ENCODE measurements at places on chromosomes 6 and 20.

DNA sequence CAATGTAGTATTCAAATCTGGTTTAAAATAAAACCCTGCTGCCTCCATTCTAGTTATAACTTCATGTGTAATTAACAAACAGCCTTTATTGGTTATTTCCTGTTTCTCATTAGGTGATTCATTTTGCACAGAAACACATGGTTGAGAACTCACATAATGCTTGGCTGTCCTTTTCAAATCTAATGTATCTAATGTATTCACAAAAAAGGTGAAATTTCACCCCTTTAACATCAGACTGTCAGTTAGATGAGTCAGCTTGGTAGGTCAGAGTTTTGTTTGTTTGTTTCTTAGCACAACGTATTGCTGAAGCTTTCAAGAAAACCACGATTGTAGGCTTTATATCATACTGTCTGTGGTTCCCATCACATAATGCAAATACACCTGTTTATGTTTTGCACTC lies 78.7 kb upstream of the TMEM30A start:
- DNase-seq = no peak

DNA sequence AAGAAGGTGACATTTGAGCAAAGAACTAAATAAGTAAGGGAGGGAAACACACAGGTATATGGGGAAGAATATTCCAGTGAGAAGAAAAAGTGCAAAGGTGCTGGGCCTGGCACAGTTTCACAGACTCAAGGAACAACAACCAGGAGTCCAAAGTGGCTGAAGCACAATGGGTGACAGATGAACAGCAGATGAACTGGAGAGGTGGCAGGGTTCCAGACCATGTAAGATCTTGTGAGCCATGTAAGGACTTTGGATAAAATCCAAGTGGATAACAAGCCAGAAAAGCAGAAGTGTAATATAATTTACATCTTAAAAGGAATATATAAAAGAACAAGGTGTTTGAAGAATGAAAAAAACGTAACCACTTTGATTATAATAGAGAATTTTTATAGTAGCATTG lies 87.9 kb downstream of the MMS22L start:
- DNase-seq = no peak

DNA sequence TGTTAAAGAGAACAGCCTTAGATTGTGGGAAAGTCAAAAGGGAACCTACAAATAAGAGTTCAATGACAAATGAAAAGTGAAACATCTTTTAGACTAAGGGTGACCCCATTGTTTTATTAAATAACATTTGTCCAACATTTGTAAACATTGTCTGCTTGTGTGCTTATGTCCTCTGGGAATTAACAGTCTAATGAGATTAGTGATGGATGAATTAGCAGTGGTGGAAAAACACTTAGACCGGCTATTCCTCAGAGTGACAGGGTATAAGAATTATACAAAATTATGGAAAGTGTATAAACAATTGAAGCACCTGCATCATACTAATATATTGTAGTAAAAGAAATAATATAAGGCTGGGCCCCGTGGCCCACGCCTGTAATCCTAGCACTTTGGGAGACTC lies 29.3 kb upstream of the HFE start:
- DNase-seq = no peak

GRCh38 chr6:36977470-36977941 lies 8.5 kb downstream of the MTCH1 start:
- DNase-seq = no peak

DNA sequence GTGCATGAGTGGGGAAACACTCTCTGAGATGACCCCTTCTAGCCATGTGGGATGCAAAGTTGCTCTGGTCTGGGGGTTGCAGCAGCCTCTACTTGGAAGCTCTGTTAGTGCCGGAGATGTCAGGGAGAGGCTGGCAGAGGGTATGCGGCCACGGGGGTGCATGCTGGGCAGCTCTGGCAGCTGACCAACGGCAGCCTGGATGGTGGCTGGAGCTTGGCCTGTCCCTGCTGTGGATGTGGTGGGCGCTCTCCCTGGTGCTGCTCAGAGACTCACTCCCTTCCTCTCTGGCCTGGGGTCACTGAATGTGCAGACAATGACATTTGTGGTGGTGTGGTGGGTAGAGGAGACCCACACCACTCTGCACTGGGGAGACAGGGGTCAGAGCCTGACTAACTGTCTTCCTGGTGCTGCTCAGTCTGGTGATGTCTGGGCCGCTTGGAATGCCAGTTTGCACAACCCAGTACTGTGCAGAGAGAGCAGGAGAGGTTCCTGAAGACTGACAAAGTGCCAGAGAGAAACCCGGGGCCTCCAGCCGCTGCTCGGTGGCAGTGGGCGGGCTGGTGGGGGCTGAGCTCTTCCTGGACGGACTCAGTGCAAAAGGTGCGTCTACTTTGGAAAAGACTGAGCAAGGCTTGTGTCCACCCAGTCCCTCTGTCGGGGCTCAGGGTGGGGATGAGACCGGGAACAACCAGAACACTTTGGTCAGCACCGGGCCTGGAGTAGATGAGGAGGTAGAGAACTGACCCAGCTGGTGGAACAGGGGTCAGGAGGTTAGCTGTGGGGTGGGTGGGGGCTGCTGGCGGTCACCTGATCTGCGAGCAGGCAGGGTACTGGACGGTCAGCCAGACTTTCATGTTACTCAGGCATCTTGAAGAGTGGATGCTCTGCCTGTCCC lies 2.7 kb downstream of the MYT1 start:
- DNase-seq = no peak

- DNase-seq = no peak
Measured at GRCh38 chr6:150756173-150756572, 109.3 kb upstream of the MTHFD1L start.

- DNase-seq = no peak
Measured at GRCh38 chr6:130314271-130314670, 51.5 kb upstream of the TMEM200A start.

DNA sequence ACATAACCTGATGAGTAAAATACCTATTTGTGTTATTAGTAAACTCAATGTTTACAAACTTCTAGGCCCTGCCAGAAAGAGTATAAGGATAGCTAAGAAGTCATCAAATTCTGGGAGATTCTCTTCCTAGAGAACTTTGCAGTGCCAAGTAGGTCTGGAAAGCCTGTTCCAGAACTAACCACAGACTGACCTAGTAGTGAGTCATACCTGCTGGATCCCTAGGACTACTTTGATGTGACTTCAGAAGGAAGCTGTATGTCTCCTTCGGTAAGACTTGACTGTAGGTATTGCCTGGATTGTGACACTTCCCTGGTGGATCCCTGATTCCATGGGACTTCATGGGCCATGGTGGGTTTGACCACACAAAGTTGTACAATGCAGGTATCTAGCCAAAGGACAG lies 131.7 kb downstream of the DNAH8 start:
- no peak for DNase-seq

GRCh38 chr6:21970569-21971300 lies 326.1 kb downstream of the PRL start:
- DNase-seq = no peak

DNA sequence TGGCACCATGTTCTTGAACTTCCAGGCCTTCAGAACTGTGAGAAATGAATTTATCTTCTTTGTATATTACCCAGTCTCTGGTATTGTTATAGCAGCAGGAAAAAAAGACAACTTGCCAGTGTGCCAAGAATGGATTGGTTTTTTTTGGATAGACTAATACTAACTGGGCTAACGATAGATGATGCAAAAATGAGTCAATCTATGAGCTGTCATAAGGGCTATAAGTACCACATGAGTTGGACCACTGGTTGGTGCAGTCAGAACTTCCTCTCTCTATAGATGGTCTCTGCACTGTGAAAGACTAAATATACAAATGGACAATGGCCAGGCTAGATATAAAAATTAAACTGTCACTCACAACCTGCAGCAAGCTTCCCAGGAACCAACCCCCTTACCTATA lies 87.6 kb upstream of the COL21A1 start:
- no peak for DNase-seq

GRCh38 chr6:37897818-37898515 lies 78.4 kb downstream of the ZFAND3 start:
- DNase-seq = no peak

DNA sequence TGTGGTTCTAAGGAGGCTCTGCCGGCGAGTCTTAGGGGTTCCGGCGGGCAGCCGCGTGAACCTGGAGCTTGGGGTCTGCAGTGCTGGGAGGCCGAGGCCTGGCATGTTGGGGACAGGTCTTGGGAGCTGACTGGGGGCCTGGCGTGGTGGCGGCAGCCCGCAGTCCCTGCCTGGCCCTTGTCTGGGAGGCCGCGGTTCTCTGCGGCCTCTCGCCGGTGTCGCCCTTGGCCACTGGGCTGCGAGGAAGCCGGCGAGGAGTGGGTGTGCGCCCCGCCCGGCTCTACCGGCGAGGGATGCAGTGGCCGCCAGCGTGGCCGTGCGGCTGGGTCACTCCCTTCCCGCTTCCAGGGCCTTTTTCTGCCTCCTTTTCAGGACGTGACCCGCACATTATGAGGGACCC lies 36.3 kb downstream of the IGF2R start:
- no peak for DNase-seq

DNA sequence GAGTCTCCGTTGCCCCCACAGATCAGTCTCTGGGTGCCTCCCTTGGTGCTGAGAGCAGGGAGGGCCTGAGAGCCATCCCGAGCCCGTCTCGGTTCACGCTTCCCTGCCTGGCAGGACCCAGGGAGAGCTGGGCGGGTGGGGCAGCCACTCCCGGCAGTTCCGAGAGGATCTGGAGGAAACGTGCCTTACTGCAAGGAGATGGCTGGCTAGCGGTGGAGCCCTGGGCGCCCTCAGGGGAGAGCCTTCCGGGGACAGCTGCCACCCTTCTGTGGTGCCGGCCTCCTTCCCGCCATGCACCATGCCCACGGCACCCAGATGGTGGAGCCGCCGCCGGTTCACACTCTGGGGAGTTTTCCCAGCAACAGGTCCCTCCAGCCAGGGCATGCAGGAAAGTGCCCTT lies 45.8 kb upstream of the SLCO4A1 start:
- DNase-seq = no peak

- DNase-seq = no peak
Measured at GRCh38 chr20:60427516-60427915, 469.3 kb downstream of the CDH26 start.
